SIG-M5 (cell line): ENCODE measurements at places on chromosomes 7 and 10.

- no peak for DNase-seq
Observed at GRCh38 chr7:322111-322671, 32.2 kb downstream of the FOXL3 start.

DNA sequence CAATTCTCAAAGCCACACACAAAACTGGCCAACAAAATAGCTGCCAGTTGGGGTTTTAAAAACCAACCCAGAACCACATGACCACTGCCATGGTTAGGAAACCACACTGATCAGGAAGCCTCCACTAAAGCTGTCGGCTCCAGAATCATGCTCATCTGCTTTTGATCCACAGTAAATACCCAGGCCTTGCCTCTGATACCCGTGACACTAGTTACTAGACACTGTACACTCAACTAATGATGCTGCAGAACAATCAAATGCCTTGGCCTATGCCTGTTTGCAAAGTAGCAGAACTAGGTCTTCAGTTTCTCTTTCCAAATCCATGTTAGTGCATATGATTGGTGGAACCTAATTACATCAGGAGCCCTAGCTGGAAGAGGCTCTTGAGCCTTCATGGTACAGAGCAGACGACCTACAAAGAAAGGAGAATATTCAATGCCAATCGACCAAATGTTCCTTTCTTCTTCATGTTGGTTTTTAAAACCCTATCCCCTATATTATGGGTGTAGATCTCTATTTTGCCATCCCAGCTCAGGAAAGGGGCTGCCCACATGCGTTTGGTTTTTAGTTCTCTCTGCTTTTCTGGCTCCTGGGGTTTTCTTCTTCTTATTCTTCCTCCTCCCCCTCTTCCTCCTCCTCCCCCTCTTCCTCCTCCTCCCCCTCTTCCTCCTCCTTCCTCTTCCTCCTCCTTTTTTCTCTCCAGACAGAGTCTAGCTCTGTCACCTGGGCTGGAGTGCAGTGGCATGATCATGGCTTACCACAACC lies 76.6 kb downstream of the CNNM2 start:
- no peak for DNase-seq

- DNase-seq = no peak
Observed at GRCh38 chr7:28144266-28144665, 36.3 kb downstream of the JAZF1 start.

GRCh38 chr7:30925913-30926312 lies 14.3 kb downstream of the AQP1 start:
- DNase-seq = no peak

DNA sequence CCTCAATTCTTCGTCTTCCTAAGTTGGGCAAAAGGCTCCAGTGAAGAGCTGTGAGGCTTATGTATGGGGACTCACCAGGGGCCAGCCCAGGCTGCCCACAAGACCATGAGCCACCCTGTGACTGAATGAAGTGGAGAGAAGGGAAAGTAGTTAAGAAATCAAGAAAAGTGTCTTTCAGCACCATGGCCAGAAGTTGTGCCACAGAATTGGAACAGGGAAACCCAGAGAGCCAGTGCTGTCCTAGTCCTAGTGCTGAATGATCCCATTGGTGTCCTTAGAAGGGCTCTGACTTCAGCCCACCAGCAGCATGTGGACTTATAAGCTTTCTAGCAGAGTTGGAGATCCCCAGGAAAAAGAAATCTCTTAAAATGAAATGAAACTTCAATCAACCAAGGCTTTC lies 37.0 kb upstream of the CCSER2 start:
- DNase-seq = no peak

DNA sequence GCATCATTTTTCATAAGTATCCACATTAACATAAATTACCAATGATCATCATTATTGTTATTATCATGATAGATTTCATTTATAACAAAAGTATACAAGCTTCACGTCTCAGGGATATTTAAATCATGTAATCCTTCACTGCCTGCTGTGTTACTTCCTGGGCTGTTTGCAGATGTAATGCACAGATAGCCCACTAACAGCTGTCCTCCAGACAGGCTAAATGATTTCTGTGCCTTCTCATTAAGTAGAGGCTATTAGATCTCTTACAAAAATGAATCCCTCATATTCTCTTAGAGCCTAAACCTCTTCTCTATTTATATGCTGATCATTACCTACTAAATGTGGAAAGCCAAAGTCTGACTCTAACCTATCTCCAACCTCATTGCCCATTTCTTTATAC lies 9.3 kb downstream of the PCLO start:
- no peak for DNase-seq

DNA sequence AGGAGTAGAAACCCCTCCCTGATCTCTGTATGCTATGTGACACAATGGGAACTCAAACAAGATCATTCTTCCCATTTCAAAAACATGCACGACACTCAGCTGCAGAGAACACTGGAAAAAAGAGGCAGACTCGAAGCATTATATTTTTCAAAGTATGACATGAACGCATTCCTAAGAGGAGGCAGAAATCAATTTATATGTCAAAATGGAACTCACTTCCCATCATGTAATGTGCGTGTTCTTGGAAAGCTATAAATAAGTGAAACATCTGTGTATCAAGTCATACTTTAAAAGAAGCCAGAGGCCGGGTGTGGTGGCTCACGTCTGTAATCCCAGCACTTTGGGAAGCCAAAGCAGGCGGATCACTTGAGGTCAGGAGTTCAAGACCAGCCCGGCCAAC lies 142.7 kb downstream of the ICA1 start:
- DNase-seq = no peak

DNA sequence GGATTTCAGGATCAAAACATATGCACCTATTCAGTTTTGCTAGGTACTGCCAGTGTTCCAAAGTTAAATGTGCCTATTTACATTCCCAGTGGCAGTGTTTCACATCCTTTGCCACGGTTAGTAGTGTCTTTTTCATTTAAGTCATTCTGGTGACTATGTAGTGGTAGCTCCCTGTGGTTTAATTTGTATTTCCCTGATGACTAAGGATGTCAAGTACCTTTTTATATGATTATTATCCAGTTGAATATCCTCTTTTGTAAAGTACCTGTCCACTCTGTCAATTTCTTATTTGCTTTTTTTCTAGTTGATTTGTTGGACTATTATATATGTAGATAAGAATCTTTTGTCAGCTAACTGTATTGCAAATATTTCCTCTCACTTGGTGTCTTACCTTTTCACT lies 45.1 kb downstream of the TMEM60 start:
- no peak for DNase-seq

GRCh38 chr10:96840841-96841518 lies 8.9 kb downstream of the LCOR start:
- peak; percentile 7 for DNase-seq

DNA sequence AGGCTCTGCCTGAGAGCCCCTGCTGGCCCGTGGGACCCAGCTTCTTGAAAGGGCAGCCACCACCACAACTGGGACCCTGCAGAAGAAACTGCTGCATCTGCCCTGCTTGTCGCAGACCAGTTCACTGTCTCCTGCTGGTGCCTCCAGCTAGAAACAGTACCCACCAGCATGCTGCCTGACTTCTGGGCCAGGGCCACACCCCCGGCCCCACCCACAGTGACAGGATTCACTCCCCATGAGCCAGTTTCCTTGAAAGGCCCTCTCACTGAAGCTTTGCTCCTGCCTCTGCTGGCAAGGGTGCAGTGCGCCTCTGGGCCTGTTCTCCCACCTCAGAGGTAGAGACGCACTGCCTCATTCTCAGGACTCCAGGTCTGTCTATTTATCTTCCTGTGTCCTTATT lies 32.4 kb downstream of the ANXA11 start:
- no peak for DNase-seq

DNA sequence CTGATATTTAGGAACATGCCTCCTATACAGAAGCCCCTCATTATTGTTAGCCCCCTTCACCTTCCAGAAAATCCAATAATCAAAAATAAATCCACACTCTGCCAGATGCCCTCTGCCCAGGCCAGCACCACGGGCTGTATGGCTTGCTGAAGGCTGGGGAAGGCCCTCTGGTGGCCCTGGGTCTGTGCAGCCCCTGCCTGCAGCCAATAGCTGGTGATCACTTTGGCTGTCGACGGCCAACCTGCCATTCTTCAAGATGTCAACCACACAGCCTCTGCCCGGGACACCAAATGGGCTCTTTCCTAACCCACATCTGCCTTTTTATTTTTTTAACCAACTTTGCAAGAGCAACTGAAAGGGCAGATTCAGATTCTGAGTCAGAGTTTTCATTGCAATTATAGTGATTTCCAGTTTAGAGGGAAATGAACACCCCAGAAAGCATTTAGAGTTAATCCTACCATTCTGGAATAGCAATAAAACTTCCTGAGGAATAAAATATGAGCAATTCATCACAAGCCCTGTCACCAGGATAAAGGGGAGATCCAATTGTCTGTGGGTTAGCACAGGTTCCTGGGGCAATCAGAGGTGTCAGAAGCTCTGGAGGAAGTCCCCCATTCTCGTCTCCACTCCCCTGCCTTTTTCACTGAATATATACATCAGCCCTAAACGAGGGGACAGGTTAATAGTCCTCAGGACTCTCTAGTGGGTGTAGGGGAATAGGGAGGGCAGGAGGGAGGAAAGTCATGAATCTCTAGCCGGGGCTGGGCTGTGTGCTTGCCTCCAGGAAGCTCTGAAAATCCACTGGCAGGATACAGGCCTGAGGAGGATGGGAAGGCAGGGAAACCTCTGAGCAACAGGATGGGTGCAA lies 211.3 kb downstream of the GRID1 start:
- DNase-seq = no peak

DNA sequence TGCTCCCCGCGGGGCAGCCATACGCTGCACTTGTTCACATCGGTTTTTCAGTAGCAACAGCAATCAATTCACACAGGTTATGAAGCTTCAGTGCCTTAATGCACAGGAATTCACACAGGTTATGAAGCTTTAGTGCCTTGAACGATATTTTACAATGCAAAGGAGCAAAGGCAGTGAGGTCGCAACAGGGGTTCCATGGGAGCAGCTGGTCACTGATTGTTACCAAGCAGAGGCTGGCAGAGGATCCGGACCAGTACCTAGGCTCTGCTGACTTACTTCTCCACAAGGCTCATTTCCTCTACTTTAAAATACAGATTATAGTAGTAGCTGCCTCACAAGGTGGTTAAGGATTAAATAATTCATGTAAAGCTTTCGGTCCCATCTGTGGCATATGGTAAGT lies 95.2 kb upstream of the ODAD2 start:
- DNase-seq = no peak

DNA sequence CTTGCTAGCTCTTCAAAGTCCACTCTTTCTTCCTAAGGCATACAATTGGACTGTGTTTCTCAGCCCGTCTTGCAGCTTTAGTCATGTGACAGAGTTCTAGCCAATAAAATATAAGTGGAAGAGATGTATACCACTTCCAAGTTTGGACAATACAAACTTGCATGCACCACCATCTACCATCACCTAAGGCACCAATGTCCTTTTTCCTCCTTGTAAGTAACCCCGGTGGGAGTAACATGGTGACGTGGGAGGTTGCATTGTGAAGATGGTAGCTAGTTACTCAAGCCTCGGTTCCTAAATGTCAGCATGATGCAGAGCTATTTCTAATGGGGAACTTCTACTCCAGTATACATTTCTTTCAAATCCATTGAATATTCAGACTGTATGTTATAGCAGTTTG lies 5.3 kb upstream of the CACNB2 start:
- DNase-seq = no peak

- no peak for DNase-seq
Observed at GRCh38 chr10:3054183-3054850, 13.0 kb upstream of the PFKP start.

DNA sequence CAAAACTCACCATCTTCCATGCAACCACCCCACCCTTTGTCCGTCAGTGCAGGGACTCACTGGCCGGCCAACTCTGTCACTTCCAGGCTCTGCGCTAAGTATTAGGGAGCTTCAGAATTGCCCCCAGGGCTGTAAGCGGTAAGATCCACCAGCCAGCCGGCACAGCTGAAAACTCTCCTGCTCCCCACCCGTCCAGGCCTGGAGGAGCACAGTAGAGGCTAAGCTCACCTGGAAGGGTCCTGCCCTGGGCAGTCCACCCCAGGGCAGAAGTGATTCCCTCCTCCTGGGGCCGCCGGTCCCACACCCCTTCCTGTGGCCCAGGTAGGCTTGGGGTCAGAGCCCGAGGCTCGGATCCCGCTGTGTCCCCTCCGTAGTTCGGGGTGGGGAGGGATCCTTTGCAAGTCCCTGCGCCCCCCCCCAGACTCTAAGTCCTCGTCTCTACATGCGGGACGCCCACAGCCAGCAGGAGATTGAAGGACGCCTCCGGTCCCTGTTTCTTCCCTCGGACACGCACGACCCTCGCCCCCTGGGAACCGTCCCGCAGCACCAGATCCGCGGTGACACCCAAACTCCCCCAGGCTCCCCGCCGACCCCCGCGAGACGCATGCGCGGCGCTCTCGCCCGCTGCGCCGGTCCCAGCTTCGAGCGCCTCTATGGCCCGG lies 138.9 kb downstream of the ARHGAP22 start:
- no peak for DNase-seq
